Activated CD4-positive, alpha-beta T cell treated with anti-CD3 and anti-CD28 coated beads, Interleukin-2, amount 50 U/mL, for 4 hours (primary cell): ENCODE measurements at places on chromosomes 11 and 22.

- no peak for DNase-seq
These were observed 12.0 kb downstream of the GUCY1A2 start for GRCh38 chr11:107006076-107006833.

GRCh38 chr11:16981651-16982194 is 32.5 kb downstream of the PLEKHA7 start:
- no peak for DNase-seq

- no peak for DNase-seq
These were observed 68.9 kb downstream of the ZBTB16 start for GRCh38 chr11:114128399-114128798.

GRCh38 chr11:130442737-130443136 is 5.7 kb upstream of the ADAMTS15 start:
- DNase-seq = no peak

GRCh38 chr11:19552656-19553260 is 159.9 kb upstream of the NAV2 start:
- DNase-seq = no peak

- no peak for DNase-seq
These were observed 125.8 kb downstream of the RASSF10 start for GRCh38 chr11:13134886-13135285.
